Stimulated activated CD8-positive, alpha-beta memory T cell treated with anti-CD3 and anti-CD28 coated beads, Interleukin-12 subunit alpha, Interleukin-12 subunit beta, amount 100 ng/mL, for 4 hours (primary cell): ENCODE measurements at places on chromosomes 3 and 15.

DNA sequence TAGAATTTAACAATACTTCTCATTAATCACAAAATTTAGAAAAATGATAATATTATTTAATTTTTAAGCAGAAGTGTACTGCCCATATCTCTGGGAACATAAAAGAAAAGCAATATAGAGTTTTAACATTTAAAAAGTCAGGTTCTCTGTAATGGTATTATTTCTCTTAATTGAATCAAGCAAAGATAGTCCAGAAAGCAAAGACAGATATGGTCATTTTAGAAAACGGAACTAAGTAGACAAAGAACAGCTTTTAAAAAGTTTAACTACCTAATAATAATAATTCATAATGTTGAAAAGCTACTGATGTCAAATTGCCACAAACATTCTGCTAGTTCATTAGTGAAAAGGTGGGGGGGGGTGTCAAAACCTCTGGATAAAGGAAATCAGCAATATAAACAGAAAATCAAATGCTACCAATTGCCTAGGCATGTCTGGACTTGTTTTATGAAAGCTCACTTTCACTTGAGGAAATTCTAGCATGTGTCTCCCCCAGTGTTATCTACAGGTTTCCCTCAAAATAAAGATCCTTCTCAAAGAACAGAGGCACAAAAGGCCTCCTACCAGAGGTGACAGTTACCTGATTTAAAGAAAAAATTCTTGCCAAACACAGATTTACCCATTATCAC, 1.7 kb downstream of the ZMAT3 start:
- DNase-seq: no peak

DNA sequence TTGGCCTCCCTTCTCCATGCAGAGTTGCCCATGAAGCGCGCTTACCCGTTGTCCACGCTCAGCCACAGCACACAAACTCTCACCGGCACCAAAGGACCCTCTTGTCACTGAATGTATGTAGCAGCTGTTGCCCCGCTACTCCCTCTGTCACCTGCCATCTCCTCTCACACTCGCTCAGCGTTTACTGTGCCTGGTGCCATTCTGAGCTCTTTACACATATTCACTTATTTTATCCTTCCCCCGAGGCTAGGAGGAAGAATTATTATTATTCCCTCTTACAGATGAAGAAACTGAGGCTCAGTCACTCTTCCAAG, 41.7 kb upstream of the PRR23E start:
- DNase-seq: no peak

DNA sequence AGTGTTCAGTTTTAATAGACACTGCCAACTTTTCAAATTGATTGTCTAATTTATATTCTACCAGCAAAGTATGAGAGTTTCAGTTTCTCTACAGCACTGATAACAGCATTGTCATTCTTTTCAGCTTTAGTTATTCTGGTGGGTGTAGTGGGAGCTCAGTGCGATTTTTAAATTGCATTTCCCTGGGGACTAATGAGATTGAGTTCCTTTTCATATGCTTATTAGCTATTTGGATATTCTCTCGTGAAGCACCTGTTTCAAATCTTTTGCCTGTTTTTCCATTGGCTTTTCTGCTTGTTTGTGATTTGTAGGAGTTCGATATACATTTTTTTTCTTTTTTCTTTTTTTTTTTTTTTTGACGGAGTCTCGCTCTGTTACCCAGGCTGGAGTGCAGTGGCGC, 18.8 kb upstream of the IDH2 start:
- DNase-seq: no peak

DNA sequence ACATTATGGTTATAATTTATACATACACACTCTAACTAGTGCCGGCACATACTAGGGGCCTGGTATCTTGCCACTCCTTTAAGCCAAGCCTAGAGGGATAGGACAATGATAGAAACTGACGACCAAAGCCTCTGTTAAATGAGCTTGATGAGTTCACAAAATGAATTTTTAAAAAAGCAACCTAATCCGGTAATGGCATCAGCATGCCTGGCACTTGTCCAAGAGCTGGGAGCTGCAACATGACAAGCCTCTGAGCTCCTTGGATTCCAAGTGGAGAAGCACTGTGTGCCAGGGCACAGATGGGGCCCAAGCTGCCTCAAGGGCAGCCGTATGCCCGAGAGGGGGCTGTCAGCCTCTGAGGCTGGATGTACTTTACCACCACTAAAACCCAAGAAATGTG, 9.7 kb downstream of the ETV5 start:
- no peak for DNase-seq

GRCh38 chr15:40032125-40032839, 6.7 kb downstream of the SRP14 start:
- DNase-seq: no peak
